ENCODE measurements at places on chromosomes 1 and 21. TPM values are rescaled to one million over a fixed set of nuclear protein-coding genes. Genes with fewer than 3 reads are reported as not detected.

The MYBPHL gene
- not detected for total RNA-seq

The LCE3D gene
- total RNA-seq = not detected

The SPRTN gene
- 19.6 TPM for total RNA-seq

The CFHR1 gene
- total RNA-seq = not detected

The ROR1 gene
- total RNA-seq = not detected

The TMEM222 gene
- 44.2 TPM for total RNA-seq

The LEFTY2 gene
- not detected for total RNA-seq

The PTCH2 gene
- 3.6 TPM for total RNA-seq

The TNFRSF9 gene
- 68.1 TPM for total RNA-seq

The AXDND1 gene
- not detected for total RNA-seq

The TAS1R1 gene
- total RNA-seq = not detected

The NOS1AP gene
- total RNA-seq = not detected

The INAVA gene
- total RNA-seq = 0.15 TPM

DNA sequence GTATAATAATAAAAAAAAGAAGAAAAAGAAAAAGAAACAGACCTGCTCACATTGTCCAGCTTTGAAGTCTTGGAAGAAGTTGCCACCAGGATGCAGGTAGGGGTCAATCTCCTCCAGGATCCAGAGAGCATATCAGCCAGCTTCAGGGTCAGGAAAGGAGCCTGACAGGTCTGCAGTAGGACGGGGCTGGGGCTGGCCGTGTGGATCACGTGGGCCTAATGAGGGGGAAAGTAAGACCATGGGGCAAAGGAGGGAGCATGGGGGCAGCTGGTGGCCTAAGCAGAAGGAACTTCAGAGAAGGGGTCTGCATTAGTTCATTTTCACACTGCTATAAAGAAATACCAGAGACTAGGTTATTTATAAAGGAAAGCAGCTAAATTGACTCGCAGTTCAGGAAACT lies 19.3 kb upstream of the SMYD3 start:
- no peak for DNase-seq

DNA sequence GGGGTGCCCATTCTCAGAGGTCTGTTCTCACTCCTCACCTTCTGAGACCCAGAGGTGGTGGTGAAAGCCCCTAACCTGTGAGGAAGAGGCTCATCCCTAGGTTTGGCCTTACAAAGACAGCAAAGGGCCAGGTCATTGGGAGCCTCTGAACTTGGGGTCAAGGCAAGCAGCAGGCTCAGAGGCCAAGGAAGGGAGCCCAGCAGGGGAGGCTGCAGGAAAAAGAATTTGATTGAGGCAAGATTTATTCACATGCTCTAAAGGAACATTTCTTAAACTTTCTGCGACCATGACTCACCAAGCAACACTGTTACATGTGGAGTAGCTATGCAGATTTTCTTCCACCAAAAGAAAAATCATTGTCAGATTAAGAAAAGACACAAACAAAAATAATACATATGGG lies 132.5 kb upstream of the SYT6 start:
- DNase-seq = no peak

DNA sequence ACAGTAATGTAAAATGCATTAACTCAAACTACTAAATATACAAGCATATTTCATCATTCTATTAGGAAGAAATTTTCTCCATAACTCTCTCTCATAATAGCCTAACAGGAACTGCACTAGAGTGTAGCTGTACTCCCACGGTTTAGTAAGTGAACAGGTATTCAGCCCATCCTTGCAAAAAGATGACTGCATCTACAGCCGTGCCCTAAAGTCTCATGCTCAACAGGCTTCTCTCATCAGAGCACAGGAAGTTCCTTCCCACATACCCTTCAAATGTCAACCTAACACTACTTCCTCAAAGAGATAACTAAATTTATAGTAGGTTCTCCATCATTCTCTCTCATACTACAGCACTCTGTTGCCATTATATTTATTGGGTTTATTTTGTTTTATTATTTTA lies 251.6 kb downstream of the AKT3 start:
- peak; percentile 69 for DNase-seq

DNA sequence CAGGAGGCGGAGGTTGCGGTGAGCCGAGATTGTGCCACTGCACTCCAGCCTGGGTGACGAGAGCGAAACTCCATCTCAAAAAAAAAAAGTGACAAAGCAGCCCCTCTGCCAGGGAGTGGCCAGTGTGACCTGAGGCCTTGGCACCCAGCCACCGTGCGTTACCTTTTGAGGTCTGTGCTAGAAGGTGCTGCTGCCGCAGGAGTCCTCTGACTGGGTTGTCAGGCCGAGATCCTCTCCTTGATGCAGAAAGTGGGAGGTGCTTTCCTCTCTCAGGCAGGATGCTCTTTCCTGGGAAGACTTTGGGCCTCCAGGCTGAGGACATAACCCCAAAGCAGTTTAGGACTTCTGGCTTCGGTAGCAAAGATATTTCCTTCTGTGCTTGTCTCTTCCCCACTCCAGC lies 280.5 kb upstream of the VAMP3 start:
- DNase-seq = no peak

- DNase-seq = no peak
These were observed 72.3 kb upstream of the PTBP2 start for GRCh38 chr1:96649301-96649700.

GRCh38 chr1:13725714-13726175 lies 25.8 kb downstream of the PRDM2 start:
- DNase-seq = peak; percentile 70

DNA sequence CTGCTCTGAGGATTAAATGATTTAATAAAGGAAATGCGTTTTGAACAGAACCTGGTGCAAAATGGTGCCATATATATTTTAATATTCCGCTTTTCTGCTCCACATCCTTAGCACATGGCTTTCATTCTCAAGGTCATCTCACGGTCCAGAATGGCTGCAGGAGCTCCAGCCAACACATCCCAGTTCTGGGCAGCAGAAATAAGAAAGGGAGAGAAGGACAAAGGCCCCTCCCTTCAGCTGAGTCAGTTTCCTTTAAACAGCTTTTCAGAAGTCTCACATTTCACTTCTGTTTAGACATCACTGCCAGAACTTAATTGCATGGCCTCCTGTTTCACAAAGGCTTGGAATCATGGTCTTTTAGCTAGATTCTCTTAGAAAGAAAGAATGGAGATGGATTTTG lies 75.2 kb upstream of the LRRN2 start:
- DNase-seq = no peak

DNA sequence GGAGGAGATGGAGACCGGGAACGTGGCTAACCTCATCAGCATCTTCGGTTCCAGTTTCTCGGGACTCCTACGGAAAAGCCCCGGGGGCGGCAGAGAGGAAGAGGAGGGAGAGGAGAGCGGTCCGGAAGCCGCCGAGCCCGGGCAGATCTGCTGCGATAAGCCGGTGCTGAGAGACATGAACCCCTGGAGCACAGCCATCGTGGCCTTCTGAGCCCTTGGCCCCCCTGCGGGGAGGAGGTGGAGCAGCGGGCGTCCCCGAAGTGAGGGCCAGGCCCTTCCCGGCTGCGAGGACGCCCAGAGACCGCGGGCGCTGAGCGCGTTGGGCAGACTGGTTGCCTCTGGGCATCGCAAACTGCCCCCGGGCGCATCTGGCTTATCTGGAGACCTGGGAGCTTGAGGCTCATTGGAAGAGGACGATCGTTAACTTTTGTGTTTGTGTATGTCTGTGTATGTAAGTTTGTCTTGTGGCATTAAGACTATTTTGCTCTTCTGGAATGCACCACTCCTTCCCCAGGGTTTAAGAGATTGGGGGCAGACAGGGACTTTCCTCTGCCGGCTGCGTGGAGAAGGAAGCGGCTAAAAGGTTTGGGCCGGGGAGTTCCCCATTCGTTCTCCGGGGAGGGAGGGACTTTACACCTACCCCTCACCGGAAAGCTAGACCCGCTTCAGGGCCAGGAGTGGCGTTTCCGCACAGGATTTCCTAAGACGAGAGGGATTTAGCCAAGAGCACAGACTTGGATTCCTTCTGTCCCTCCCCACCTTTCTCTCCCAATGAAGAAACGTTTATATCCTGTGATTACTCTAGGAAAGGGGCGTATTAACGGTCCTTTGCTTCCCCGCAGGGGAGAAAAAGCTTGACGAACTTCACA lies 1.4 kb downstream of the IER5 start:
- DNase-seq = peak; percentile 85

- no peak for DNase-seq
These were observed 53.2 kb downstream of the C1orf198 start for GRCh38 chr1:230814949-230815692.

GRCh38 chr1:34268311-34268954 lies 91.7 kb downstream of the C1orf94 start:
- DNase-seq = no peak

DNA sequence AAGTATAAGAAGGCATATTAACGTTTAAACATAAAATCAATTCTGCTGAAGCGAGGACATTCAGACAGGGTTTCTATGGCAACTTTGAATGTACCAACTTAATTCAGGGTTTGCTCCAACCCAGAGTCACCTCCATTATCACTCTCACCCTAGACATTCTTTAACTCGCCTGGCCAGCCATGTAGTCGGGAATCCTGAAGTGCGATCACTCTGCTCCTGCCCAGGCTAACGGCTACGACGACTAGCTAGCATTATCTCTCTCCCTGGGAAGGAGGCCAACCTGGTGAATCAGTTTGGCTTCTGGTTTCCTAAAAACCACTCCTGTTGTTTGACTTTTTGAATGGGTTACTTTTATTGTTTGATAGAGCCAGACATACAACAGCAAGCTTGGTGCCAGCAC lies 38.9 kb upstream of the ZBTB18 start:
- DNase-seq = no peak

DNA sequence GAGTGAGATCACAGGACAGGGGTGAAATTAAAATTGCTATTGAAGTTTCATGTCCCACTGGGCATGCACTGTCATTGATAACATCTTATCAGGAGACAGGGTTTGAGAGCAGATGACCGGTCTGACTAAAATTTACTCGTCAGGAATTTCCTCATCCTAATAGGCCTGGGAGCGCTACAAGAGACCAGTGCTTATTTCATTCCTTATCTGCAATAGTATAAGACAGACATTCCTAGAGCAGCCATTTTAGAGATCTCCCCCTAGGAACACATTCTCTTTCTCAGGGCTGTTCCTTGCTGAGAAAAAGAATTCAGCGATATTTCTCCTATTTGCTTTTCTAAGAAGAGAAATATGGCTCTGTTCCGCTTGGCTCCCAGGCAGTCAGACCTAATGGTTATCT lies 181.4 kb upstream of the ETV3 start:
- no peak for DNase-seq

- DNase-seq = no peak
These were observed 11.1 kb upstream of the CSRP1 start for GRCh38 chr1:201518071-201518470.

- no peak for DNase-seq
These were observed 14.5 kb downstream of the SCYL3 start for GRCh38 chr1:169879034-169879840.

GRCh38 chr1:183914276-183914675 lies 109.4 kb downstream of the RGL1 start:
- no peak for DNase-seq

- DNase-seq = no peak
These were observed 14.5 kb upstream of the CFHR4 start for GRCh38 chr1:196873385-196873784.

DNA sequence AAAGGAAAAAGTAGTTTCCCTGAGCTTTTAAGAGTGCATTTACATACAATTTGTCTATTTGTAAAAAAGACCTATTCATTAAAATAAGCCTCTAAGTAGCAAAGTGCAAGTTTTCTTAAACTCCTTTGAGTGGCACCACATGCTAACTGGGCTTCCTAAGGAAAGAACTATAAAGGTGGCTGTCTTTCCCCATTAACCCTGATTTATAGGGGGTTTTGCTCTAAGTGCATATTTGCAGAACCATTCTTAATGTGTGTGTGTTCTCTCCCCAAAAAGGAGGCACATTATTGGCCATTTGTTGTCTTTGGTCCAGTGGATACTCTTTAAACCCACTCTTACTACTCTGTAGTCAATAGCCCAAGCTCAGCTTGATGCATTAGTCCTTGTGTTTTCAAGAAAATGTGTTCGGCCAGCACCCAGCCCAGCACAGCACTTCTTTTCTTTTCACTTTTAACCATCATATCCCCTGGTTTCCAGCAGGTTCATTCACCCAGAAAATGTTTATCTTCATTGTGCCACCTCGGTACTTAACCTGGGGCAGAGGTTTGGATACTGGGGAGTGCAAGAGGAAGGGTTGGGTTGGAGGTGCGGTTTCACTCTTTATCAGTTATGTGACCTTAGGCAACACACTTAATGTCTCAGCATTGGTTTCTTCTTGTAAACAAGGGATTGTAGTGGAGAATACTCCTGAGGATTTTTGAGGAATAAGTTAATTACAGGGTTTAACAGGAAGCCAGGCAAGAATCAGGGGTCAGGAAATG lies 161.9 kb upstream of the UBE2U start:
- no peak for DNase-seq

DNA sequence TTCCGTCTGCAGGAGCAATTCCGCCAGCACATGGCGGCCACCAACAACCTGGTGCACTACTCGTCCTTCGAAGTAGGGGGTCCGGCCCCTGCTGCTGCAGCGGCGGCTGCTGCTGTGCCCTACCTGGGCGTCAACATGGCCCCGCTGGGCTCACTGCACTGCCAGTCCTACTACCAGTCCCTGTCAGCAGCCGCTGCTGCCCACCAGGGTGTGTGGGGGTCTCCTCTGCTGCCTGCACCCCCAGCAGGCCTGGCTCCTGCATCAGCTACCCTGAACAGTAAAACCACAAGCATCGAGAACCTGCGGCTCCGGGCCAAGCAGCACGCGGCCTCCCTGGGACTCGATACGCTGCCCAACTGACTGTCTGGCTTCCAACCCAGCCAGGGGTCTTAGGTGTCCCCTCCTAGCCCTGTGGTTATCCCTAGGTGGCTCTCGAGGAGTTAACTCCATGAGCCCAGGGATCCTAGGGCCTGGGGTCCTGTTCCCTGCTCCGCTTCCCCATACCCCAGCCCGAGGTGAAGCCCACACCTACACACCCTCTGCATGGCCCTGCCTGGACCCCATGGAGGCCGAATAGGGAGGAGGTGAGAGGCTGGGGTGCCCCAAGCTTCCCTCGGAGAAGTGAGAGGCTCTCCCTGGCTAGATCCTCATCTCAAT lies 22.6 kb downstream of the DMBX1 start:
- no peak for DNase-seq

DNA sequence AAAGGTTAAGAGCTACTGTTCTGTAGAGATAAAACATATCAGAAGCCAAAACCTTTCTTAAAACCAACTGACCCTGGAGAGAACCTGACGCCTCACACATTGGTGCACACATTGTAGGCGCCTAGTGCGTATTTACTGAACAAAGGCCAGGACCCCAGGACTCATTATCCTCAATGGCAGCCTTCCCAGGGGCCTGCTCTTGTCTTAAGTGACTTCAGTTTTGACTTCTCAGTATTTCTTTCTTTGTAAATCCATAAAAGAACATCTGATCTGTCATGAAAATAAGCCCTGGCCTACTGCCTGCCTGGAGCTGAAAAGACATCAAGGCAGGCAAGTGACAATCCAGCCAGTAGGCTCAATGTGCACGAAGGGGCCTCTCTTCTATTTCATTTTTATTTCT lies 27.6 kb downstream of the ABCA4 start:
- no peak for DNase-seq

DNA sequence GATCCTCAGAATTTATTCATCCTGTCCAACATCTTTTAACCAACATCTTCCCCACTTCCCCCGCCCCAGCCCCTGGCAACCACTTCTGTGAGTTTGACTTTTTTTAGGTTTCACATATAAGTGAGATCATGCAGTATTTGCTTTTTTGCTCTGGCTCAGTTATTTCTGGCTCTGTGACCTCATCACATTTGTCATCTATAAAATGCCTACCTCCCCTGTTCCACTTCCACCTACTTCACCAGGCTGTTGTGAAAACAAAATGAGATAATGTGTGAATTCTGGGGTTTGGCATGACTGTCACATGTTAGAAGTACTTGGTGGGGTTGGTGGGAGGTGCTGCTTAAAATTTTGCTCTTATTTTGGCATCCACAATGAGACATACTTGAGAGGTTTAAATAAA lies 18.4 kb downstream of the HHAT start:
- no peak for DNase-seq

- no peak for DNase-seq
These were observed 4.6 kb downstream of the ZBTB48 start for GRCh38 chr1:6584126-6585080.
